Sciatic nerve (tissue), 2 donors: ENCODE measurements at places on chromosomes 12 and 14.

- DNase-seq, result no peak
Measured at GRCh38 chr12:76746516-76746915, 17.4 kb upstream of the ZDHHC17 start.

DNA sequence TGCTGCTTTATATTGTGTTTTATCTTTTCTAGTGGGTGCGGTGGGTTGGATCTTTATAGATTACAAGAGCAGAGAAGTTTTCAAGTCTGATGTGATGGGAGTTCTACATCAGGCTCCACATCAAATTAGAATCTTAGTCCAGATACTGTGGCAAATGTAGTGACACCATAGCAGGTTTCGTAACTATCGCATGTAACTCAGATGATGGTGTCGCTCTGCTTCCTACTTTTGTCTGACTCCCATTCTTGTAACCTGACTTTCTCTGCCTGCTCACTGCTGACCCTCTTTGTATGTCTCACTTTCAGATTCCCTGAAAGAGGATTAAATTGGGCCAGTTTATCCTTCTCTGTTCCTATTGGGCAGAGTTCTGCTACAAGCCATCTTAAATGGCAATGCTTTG, 22.8 kb upstream of the FBXO34 start:
- no peak for DNase-seq

DNA sequence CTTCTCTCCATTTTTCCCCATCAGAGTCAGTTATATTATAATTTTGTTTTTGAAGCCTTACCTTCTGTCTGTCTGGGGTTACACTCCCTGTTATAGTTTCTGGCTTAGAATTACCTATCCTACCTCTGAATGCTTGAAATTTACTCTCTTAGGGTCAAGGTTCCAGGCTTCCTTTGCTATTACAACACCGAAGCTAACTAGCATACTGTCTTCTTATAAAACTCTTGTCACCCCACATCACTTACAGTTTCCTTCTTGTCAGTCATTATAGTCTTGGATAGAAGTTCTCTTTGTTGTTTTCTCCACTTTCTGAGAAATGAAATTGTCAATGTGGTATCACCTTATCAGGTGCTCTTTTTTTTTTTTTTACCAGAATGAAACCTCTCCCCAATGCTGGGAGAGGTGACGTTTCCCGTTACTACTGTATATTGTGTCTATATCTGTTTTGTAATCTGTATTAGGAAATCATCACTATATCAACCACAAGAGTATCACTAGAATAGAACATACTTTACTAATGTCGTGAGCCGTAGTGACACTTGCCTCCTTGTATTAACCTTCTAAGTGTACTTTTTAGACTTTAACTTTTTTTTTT, 69.2 kb upstream of the PSMA6 start:
- no peak for DNase-seq

DNA sequence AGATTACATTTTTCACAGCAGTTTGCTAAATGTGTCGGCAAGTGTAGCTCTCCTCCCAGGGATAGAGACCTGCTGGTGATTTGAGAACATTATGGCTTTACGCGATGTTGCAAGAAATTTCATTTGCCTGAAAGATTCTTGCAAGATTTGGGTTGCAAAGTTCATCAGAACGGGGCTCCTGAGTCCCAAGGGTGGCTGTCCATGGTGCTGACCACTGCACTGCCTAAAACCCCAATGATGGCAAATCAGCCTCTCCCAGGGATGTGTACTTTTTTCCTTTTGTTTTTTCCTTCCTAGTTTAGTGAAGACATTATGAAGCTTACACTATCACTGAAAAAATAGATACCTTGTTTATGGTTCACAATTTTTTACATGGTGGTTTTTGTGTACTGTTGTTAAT, 85.4 kb downstream of the WSCD2 start:
- peak; percentile 64 for DNase-seq

GRCh38 chr12:112750971-112751370, 40.6 kb upstream of the RPH3A start:
- no peak for DNase-seq

- DNase-seq, result no peak
Measured at GRCh38 chr12:63900922-63901793, 56.7 kb downstream of the SRGAP1 start.
